Brain (organoid and tissue), 16 donors: ENCODE measurements at places on chromosomes 16 and 17.

DNA sequence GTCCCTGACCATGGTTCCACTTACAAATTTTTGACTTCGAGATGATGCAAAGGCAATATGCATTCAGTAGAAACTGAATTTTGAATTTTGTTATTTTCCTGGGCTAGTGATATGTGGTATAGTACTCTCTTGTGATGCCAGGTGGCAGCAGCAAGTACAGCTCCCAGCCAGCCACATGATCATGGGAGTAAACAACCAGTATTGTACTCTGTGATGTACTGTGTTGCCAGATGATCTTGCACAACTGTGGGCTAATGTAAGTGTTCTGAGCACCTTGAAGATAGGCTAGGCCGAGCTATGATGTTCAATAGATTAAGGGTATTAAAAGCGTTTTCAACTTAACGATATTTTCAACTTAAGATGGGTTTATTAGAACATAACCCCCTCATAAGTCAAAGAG is 250.8 kb downstream of the STX8 start:
- no peak for DNase-seq

DNA sequence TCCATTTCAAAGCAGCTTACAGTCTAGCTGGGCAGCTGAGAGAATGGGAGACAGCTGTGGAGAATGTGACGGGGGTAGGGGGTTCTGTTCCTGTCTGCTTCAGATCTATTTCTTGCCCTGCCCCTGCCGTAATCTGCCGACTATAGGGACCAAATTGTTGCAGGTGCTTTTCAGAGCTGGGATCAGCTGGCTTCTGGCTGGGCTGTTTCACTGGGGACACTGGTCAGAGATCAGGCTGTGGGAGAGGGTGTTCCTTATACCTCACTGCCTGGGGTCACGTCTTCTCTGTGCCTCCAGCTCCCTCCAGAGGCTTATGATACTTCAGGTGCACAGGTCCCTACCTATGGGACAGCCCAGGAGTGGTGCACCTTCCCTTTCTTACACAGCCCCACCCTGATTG is 514.9 kb upstream of the GOT2 start:
- DNase-seq: peak; percentile 26

- DNase-seq: peak; percentile 97
Measured at GRCh38 chr17:11485336-11486100, 112.8 kb upstream of the DNAH9 start.

- no peak for DNase-seq
Measured at GRCh38 chr17:47120521-47121095, 68.5 kb downstream of the CDC27 start.

- no peak for DNase-seq
Measured at GRCh38 chr16:27174007-27174406, 29.3 kb upstream of the KDM8 start.

- DNase-seq: peak; percentile 28
Measured at GRCh38 chr16:14304891-14305460, 233.9 kb downstream of the MRTFB start.

DNA sequence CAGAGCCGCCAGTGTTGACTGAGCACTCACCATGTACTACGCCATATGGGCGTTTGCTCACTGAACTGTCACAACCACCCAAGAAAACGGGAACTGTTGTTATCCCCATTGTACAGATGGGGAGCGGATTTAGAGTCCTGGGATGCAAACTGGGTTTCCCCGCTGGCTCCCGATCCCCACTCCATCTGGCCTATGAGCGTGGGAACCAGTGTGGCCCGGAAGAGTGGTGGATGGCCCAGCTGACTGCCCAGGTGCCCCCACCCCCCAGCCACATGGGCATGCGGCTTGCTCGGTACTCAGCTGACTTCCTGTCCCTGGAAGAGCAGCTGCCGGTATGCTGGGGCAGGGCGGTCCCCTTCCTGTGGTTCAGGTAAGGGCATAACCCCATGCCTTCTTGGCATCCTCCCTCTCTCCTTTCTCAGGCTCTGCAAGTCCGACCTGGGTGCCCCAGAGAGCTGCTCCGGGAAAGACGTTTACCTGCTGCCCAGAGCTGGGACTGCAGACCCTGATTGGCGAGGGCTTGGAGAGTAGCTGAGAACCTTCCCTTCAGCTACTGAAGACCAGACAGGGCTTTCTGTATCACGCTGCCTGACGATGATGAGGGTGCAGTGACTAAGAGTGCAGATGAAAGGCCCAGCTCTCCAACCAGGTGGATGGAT is 16.2 kb downstream of the SOCS3 start:
- no peak for DNase-seq

- DNase-seq: no peak
Measured at GRCh38 chr17:27386206-27387075, 69.8 kb upstream of the KSR1 start.

DNA sequence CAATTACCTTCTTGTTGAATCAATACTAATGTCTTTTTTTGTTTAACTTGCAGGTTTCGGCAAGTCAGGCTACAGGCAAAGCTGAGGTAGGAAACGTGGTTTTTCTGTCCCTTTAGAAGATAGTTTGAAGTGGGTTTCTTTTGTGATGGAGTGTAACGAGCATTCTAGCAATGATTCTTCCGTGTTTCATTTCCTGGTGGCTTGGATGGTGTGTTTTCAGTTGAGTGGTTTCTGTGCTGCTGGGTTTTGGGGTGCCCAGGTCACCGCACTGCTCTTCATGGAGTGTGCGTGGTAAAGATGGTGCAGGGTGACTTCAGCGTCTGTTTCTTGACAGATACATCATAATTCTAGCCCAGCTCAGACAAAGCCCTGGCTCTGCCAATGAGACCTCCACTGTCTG is 769.7 kb upstream of the EEF2KMT start:
- no peak for DNase-seq

DNA sequence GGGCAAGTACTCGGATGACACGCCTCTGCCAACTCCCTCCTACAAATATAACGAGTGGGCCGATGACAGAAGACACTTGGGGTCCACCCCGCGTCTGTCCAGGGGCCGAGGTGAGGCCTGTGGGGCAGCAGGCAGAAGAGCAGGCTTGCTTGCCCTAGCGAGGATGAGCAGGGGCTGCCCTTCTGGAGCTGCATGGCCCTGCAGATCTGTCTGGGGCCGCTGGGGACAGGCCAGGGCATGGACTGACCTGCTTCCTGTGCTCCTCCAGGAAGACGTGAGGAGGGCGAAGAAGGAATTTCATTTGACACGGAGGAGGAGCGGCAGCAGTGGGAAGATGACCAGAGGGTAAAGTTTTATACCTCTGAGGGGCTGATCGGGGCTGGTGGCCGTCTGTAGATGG is 5.3 kb downstream of the DHX38 start:
- no peak for DNase-seq

- DNase-seq: no peak
Measured at GRCh38 chr16:19235478-19235877, 50.1 kb upstream of the CLEC19A start.

DNA sequence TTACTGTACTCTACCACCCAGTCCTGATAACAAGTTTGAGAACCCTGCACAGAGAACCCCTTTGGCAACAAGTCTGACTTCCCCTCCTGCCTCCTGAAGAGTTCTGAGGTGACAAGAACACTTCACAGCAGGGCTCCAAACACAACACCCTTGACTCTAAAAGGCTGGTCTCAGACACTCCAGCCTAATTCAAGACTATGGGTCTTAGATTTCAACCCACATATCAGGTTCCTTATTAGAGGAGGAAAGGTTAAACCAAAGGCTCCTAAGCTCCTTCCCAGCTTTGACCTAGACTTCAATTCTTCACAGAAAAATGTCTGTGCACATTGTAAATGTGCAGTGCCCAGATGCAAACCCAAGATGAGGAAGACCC is 23.0 kb downstream of the RANBP10 start:
- no peak for DNase-seq

DNA sequence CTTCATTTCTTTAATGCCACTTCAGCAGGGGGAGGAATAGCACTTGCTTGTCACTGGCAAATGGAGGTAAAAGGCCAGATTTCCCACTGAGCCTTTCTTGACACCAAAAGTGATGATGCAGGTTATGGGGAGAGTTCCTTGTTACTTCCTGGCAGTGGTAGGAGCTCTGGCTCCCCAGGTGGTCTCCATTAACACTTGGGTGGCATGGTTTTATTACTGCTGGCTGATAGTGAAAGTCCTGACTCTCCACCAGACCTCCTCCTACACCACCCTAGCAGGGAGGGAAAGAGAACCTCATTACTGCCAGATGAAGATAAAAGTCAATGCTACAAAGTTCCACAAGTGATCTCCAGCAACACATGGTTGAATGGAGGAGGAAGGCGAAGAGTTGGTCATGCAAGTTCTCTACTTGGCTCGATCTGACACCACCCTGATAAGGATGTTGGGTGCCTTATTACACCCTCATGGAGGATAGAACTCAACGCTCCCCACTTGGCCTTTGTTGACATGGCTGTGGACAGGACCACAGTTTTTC is 152.7 kb upstream of the GNAO1 start:
- DNase-seq: no peak

- DNase-seq: no peak
Measured at GRCh38 chr16:87271256-87271655, 45.9 kb downstream of the C16orf95 start.

GRCh38 chr16:73354434-73354833 is 306.5 kb upstream of the ZFHX3 start:
- DNase-seq: peak; percentile 46

GRCh38 chr17:59527325-59527917 is 38.0 kb upstream of the DHX40 start:
- no peak for DNase-seq

GRCh38 chr16:82845116-82845515 is 218.3 kb downstream of the CDH13 start:
- DNase-seq: no peak

- no peak for DNase-seq
Measured at GRCh38 chr16:61834082-61834481, 202.2 kb downstream of the CDH8 start.

DNA sequence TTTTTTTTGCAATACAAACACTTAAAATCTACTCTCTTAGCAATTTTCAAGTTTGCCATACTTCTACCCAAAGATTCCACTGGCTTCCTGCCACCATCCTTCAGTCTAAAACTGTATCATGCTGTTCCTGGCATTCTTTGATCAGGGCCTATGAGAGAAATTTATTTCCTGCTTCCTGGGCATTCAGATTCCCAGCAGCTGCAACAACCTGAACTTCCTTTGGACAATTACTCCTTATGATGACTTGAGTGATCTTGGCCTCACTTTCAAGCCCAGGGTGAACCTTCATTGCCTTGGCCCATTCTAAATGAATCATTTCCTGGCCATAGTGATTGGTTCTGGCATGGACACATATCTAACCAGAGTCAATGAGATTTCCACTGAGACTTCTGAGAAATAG is 18.0 kb upstream of the MON1B start:
- DNase-seq: no peak

DNA sequence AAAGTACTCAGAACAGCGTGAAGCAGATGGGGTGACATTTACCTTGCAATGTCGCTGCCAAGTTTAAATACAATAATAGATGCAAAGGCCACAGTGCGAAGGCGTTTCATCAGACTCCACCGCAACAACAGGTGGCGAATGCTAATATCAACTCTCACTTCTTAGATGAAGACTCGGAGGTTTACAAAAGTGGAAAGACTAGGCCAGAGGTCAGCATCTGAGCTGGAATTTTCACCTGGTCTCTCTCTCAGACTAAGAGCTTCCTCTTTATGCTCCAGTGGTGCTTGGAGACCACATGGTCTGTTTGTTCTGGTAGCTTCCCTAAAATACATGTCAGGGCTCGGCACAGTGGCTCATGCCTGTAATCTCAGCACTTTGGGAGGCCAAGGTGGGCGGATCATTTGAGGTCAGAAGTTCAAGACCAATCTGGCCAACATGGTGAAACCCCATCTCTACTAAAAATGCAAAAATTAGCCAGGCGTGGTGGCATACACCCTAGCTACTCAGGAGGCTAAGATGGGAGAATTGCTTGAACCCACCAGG is 169.1 kb downstream of the XYLT1 start:
- no peak for DNase-seq

DNA sequence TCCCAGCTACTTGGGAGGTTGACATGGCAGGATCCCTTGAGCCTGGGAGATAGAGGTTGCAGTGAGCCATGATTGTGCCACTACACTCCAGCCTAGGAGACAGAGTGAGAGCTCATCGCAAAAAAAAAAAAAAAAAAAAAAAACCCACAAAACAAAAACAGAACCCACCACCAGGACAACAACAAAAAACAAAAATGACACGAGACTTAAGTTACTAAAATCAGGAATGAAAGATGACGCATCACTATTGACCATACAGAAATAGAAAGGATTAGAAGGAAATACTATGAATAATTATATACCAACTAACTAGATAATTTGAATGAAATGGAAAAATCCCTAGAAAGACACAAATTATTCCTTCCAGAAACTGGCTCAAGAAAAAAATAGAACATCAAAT is 432.4 kb upstream of the PMFBP1 start:
- no peak for DNase-seq

DNA sequence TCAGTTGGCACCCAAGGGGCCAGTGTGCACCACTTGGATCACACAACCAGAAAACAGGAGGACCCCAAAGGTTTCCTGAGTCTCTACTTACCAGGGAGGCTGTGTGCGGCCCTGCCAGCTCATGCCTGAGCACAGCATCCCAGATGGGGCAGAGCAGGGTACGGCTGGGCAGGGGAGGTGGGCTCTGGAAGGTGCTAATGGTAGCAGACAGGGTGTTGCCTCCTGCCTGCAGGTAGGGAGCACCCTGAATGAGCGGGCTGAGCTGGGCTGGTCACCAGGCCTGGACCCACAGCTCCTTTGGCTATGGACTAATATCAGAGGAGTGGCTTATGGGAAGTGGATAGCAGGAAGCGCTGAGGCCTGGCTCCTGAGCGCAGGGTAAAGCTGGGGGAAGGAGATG is 14.6 kb downstream of the RECQL5 start:
- no peak for DNase-seq

DNA sequence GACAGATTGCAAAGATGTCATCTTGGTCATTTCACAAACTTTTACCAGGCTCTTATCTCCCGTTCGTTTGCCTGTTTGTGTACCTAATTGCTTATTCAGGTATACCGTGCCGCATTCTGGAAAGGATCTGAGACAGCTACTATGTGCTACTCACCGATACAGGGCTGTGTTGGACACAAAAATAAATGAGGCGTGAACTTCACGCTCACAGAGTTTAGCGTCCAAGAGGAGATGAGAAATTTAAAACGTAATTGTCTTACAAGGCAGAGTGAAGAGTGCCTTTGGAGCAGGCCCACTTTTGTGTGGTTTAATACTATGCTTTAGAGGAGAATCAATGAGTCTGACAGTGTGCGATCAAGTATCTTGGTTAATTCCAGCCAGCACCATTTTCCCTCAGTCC is 26.7 kb downstream of the MAF start:
- DNase-seq: no peak

DNA sequence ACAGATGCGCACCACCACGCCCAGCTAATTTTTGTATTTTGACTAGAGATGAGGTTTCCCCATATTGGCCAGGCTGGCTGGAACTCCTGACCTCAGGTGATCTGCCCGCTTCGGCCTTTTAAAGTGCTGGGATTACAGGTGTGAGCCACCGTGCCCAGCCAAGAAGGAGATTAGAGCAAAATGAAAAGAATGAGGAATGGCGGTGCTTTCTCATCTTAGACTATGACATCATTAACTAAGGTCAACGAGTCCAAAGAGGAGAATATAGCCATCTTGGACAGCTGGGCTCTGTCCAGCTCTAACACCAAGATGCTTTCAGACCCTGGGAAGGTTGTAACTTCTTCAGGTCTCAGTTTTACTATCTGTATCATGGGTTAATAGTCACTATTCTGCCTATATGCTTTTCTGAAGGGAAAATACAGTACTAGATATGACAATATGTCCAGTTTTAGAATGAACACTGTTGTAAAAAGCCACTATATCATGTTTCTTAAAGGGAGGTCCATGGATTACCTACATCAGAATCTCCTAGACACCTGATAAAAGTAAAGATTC is 76.7 kb downstream of the SLC39A11 start:
- DNase-seq: no peak

- no peak for DNase-seq
Measured at GRCh38 chr17:69042308-69042707, 18.4 kb downstream of the ABCA9 start.

- no peak for DNase-seq
Measured at GRCh38 chr17:79160980-79161636, 86.5 kb downstream of the ENGASE start.
